ENCODE measurements at places on chromosomes 1 and 21. TPM values are rescaled to one million over a fixed set of nuclear protein-coding genes. Genes with fewer than 3 reads are reported as not detected.
A peak's percentile ranks its signal among the peaks of the same experiment; 100 is the strongest.

DNA sequence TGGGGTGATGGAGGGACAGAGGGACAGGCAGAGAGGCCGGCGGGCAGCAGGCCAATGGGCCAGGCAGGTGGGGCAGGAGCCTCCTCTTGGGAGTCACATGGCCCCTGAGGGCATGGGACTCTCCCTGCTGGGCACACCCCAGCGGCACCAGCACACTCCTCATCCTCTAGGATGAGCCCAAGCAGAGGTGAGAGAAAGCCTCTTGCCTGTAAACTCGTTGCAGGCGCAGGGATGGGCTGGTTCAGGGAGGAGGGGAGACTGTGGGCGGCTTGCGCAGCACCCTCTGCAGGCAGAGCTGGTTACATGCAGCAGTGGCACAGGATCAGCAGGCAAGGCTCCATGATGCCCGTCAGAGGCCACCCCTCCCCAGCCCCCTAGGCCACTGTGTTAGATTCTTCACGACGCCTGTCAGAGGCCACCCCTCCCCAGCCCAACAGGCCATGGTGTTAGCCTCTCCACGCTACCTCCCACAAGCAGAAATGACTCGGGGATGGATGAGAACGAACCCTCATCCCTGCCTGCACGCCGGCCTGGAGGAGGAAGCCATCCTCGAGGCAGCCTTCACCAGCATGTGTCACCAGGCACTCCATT lies 209.7 kb upstream of the VAMP3 start:
- no peaks in the 10 kb centered on the region for H3K4me1 ChIP-seq
- no peak overlapping the region for H3K4me3 ChIP-seq
- H3K27me3 ChIP-seq: peaks cover 30% of the 10 kb centered on the region
- no peak for DNase-seq

DNA sequence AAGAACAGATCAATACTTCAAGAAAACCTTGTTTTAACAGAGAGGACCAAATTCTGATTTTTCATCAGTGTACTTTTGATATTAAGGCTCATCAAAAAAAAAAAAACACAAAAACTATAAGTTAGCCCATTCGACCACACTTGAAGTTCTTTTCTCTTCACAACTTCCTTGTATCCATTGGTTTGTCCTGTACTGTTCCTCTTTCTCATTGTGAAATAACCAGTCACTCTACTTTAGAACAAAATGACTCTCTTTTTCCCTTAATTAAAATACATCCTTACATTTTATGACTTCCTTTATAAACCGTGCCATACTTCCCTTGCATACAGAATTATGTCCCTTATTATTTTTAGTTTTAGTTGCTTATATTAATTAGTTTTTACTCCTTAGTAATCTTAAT lies 8.4 kb downstream of the QSOX1 start:
- H3K4me1 ChIP-seq: no peaks in the 10 kb centered on the region
- DNase-seq: no peak
- H3K36me3 ChIP-seq: no peaks in the 10 kb centered on the region
- no peak overlapping the region for H3K4me3 ChIP-seq
- no peaks in the 10 kb centered on the region for H3K27me3 ChIP-seq

The SEC16B gene
- total RNA-seq: not detected

DNA sequence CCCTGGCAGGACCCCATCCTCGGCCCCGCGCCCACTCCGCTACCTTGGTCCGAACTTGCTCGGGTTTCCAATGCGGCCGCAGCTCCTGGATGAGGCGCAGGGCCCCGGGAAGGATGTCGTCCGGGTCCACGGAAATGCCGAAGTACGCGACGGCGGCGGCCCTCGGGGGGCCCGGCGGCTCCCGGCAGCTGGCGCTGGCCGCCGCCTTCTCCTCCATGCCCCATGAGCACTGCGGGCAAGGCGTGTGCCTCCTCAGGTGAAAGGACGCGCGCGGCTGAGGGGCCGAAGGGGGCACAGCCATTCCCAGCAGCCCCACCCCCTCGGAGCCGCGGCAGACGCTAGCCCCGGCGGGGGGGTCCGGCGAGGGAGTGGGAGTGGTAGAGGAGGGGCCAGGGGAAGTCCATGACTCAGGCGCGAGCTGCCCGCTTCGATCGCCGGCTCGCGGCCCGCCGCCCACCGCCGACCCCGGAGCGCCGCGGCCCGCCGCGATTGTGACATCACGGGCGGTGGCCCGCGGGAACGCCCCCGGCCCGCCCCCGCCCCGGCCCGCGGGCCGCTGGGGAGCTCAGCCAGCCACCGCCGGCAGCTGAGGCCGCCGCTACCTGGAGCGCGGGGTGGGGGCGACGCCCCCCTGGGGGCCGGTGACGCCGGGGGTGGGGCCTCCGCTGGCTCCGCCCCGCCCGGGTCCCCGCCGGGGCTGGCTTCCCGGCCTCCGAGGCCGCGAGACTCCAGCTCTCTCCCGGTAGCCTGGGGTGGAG lies at the start of gene ETNK2:
Gene ETNK2, minus strand, starts transcription at position 493 of the 758 bp plus-strand sequence. Its CDS starts 192 bp downstream, at position 301.
- no peaks in the 10 kb centered on the region for H3K27me3 ChIP-seq
- no peaks in the 10 kb centered on the region for H3K4me1 ChIP-seq
- no peak within 1 kb of the TSS for H3K27ac ChIP-seq
- peak within 1 kb of the TSS; percentile 59 for H3K4me3 ChIP-seq
- H3K36me3 ChIP-seq: no peaks in the 10 kb centered on the region

DNA sequence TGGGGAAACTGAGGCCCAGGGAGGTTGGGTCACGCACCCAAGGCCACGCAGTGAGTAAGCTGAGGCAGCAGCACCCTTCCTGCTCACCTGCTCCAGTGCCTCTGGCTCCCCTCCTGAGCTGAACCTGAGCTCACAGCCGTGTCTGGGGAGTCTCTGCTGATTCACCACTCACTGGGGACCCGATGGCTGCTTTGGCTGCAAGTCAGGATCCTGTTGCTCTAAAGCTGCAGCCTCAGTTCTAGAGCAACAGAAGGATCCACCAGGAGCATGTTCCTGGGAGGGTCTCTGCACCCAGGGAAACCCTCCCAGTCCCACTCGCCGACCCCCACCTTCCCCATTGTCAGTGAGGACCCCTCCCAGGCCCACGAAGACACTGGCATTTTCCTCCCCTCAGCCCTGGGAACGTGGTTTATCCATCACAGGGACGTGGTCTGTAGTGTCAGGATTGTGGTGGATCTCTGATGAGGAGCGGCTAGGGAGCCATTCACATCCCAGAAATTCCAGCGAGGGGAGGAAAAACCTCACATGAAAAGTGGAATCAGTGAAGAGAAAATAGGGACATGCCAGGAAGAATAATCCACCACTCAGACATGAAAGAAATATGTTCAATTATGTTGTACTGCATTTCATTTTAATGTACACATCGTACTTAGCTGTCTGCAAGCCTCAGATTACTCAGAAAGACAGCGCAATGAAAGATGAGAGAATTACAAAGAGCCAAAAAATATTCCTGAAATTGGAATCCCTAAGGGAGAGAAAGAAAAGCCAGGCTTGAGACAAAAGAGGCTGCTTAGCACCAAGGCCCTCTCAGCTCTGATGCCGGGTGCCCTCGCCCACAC lies 447.2 kb downstream of the MATN1 start:
- no peak for DNase-seq
- no peaks in the 10 kb centered on the region for H3K36me3 ChIP-seq
- no peak overlapping the region for H3K4me3 ChIP-seq
- no peak overlapping the region for H3K27ac ChIP-seq

DNA sequence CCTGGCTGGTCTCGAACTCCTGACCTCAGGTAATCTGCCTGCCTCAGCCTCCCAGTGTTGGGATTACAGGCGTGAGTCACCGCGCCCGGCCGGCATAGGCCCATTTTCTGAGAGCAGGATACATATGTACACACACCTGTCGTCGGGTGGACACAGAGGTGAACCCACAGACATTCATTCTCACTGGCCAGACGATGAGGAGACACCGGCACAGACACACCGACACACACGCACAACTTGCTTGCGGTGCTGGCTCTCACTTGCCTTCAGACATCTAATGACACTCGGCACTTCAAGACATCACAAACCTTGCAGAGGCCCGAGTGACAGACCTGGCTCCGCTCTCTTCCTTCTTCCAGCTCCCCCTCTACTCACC lies 579 bp downstream of the PTCH2 start:
- H3K36me3 ChIP-seq: no peaks in the 10 kb centered on the region
- no peaks in the 10 kb centered on the region for H3K4me1 ChIP-seq
- H3K4me3 ChIP-seq: peak overlapping the region; percentile 25
- no peak overlapping the region for H3K27ac ChIP-seq
- H3K27me3 ChIP-seq: peaks cover 43% of the 10 kb centered on the region
- no peak for DNase-seq

The STRIP1 gene
- 70.6 TPM for total RNA-seq

DNA sequence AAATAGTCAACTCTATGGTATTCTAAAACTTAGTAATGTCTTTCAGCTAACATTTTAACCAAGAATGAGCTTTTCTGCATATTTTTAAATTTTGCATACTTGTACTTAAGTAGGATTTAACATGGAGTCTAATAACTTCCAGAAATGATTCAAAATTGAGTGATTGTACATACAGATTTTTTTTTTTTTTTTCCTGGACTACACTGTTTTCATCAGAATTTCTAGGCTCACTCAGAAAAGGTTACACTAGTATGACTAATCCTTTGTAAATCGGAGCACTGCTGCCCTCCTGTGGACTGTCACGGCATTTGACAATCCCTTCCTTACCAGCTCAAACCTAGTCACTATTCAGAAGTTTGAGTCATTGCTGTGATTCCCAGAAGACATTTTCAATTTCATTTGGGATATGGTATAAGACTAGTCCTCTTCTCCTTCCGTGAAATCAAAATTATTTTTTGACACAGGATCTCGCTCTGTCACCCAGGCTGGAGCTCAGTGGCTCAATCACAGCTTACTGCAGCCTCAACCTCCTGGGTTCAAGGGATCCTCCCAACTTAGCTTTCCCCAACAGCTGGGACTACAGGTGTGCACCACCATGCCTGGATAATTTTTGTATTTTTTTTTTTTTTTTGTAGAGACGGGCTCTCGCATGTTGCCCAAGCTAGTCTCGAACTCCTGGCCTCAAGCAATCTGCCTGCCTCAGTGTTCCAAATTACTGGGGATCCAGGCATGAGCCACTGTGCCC lies 45.5 kb downstream of the CD46 start:
- peaks cover 2% of the 10 kb centered on the region for H3K36me3 ChIP-seq
- peak; percentile 72 for DNase-seq
- peaks cover 2% of the 10 kb centered on the region for H3K4me1 ChIP-seq

The TCHH gene
- total RNA-seq: 0.03 TPM

The RXRG gene
- total RNA-seq: not detected

DNA sequence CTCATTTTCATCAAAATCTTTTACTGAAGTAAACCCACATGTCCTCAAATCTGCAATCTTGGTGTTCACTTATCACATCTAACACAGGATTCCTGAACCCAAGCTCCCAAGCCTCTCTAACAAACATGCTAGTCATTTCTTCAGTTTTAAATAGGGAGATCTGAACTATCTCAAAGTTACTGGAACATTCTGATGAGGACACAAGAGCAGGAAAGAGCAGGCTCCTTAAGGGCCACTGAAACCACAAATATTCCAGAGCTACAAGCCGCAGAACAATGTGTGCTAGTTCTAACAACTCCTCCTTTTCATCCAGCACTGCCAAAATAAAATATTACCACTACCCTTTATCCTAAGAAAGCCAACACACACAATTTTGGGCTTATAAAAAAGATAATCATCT lies 38.9 kb downstream of the WARS2 start:
- no peaks in the 10 kb centered on the region for H3K27me3 ChIP-seq
- H3K27ac ChIP-seq: no peak overlapping the region
- no peaks in the 10 kb centered on the region for H3K36me3 ChIP-seq
- no peaks in the 10 kb centered on the region for H3K4me1 ChIP-seq
- H3K4me3 ChIP-seq: no peak overlapping the region

DNA sequence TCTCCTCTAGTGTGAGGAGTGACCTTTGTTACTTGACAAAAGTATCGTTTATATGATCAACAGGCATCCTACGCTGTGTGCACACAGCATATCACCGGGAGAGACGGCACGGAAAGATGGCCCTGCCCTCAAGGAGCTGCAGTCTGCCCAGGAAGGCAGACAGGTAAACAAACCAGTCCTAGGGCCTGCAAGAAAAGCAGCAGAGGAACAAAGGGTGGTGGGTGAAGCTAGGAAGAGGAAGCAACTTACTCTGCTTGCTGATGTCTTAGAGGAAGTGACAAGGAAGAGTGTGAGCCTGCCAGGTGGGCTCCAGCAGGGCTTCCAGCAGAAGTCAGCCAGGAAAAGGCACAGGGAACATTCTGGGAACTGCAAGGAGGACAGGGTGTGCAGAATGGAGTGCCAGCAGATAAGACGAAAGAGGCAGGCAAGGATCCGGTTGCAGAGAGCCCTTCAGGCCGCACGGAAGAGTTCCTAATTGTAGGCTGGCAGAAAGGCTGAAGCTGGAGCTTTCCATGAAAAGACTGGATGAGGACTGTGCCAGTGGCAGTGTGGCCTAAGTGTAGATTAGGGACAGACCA lies 106.7 kb downstream of the SLC45A1 start:
- DNase-seq: peak; percentile 37
- H3K36me3 ChIP-seq: no peaks in the 10 kb centered on the region
- H3K4me3 ChIP-seq: peak overlapping the region; percentile 41
- H3K4me1 ChIP-seq: peaks cover 59% of the 10 kb centered on the region

- peaks cover 21% of the 10 kb centered on the region for H3K27me3 ChIP-seq
- H3K36me3 ChIP-seq: no peaks in the 10 kb centered on the region
- no peak overlapping the region for H3K4me3 ChIP-seq
- H3K27ac ChIP-seq: no peak overlapping the region
- no peaks in the 10 kb centered on the region for H3K4me1 ChIP-seq
Measured at GRCh38 chr1:239999170-239999569, 92.5 kb upstream of the FMN2 start.

The IKBKE gene
- total RNA-seq: 64.1 TPM

GRCh38 chr1:32100807-32101708 lies 6.8 kb upstream of the KPNA6 start:
- H3K4me3 ChIP-seq: no peak overlapping the region
- no peaks in the 10 kb centered on the region for H3K4me1 ChIP-seq
- H3K27ac ChIP-seq: no peak overlapping the region

DNA sequence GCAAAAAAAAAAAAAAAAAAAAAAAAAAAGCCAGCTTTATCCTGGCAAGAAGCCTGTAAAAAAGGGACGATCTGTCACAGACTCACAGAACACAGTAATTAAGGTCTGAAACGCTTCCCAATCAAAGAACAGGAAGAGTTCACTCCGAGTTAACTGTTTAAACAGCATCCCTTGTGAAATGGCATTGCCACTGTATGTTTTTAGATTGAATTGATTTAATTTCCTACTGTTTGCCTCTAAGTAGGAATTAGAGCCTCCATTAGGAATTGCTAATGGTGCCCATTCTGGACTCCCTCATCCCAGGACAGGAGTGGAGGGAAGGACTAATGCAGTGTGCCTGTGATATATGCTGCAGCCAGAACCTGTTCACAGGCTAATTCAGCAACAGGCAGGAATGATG lies 370.8 kb downstream of the RWDD3 start:
- DNase-seq: no peak
- H3K4me3 ChIP-seq: no peak overlapping the region
- no peaks in the 10 kb centered on the region for H3K27me3 ChIP-seq
- no peaks in the 10 kb centered on the region for H3K36me3 ChIP-seq
- no peaks in the 10 kb centered on the region for H3K4me1 ChIP-seq

The CFHR4 gene
- total RNA-seq: not detected

GRCh38 chr1:43366179-43366578 lies 1.6 kb downstream of the ELOVL1 start:
- H3K27ac ChIP-seq: peak overlapping the region; percentile 74
- H3K36me3 ChIP-seq: peaks cover 35% of the 10 kb centered on the region
- H3K27me3 ChIP-seq: no peaks in the 10 kb centered on the region

GRCh38 chr1:8194481-8195227 lies 123.3 kb upstream of the SLC45A1 start:
- H3K4me1 ChIP-seq: no peaks in the 10 kb centered on the region
- DNase-seq: no peak
- H3K4me3 ChIP-seq: no peak overlapping the region
- H3K27me3 ChIP-seq: peaks cover 12% of the 10 kb centered on the region
- H3K27ac ChIP-seq: no peak overlapping the region
